Fibroblast of the conjunctiva (primary cell): ENCODE measurements at places on chromosomes 11 and 22.
A peak's percentile ranks its signal among the peaks of the same experiment; 100 is the strongest.

GRCh38 chr22:37561212-37562048 lies 1.1 kb downstream of the CDC42EP1 start:
- DNase-seq: peak; percentile 79

DNA sequence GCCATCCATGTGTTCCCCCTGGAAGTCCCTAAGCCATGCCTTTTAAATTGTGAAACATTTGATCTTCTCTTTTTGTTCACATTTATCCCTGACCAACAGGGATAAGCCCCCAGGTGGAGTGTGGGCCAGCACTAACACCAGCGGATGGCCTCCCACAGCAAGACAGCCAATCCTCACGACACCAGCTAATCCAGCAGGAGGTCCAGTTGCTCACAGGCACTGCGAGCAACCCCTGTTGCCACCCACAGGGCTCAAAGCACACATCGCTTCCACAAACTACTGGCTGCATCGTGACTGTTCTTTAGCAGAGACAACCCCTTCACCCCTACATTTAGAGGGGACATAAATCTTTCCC lies 2.0 kb downstream of the PCSK7 start:
- no peak for DNase-seq

DNA sequence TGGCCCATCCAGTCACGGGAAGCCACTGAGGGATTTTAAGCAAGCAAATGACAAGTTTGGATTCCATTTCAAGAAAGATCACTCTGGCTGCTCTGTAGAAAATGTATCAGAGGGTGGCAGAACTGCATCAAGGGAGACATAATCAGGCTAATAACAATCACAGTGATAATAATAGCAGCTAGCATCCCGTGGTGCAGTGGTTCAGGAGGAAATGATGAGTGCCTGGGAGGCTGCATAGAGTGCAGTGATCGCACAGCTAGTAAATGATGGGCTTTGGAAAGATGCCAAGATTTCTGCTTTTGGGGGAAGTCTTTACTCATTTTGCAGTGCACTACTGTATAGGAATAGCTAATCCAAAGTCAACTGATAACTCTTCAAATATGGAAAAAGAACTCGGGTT lies 35.8 kb downstream of the TNRC6B start:
- no peak for DNase-seq

DNA sequence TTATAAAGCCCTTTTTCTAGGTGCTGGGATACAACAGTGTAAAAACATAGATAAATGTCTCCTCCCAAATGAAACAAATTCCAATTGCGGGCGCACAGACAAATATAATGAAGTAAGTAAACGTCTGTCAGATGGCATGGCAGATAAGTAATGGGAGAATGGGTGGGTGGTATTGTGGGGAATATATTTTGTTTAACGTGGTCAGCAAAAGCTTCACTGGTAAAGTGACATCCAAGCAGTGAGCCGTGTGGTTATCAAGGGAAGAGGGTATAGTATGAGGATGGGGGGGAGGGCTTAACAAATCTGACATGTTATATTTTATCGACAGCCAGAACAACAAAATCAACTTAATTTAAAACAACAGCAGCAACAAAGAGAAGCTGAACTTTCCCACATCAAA lies 1.2 kb downstream of the SVIP start:
- no peak for DNase-seq

DNA sequence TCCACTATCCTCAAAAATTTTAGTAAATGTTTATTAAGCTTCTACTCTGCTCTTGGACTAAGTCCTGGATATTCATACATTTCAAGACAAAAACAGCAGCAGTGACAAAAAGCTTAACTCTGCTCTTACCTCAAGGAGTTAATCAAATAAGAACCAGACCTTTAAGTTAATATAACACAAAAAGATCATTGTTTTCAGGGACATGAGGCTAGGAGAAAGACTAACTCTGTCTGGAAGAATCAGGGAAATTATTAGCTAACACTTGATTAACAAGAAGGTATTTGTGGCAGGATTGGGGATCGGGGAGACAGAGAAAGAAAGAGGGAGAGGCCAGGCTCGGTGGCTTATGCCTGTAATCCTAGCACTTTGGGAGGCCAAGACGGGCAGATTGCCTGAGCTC lies 74.4 kb downstream of the PPP2R1B start:
- DNase-seq: no peak

DNA sequence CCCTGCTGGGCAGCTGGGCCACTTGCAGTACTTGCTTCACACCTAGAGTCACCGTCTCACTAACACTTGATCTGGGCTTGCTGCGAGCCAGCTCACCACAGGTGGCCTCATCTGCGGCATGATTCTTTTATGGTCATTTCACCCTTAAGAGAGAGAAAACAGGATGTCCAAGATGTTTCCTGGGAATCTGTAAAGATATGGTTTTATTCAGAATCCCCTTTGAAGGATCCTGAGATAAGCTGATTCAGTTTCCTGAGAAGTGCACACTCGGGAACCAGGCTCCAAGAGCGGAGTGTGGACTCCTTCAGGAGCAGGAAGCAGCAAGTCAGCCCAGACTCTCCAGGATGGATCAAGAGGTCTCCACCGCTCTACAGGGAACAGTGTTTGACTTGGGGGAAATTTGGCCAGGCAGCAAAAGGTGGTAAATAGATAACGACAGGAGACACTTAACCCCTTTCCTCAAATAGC lies 21.8 kb upstream of the TP53AIP1 start:
- no peak for DNase-seq

- no peak for DNase-seq
Observed at GRCh38 chr22:23908587-23909205, 14.5 kb downstream of the MIF start.

DNA sequence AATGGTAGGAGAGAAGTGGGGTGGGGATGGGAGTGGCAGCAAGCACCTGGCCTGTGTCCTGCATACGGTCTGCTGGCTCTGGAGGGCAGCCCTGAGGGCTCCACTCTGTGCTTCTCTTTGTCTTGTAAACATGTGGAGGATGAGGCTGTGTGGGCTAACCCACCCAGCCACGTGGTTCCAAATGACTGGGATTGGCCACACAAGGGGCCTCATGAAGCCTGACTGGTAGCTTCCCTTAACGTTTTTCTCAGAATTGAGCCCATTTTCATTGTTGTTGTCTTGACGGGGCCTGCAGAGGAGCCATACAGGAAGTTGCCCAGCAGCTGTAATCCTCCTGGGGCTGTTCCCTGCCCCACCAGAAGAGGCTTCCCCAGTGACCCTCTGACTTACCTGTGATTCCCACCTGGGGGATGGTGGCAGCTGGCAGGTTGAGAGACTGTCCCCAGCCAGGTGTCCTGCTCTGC lies 18.0 kb downstream of the DERL3 start:
- DNase-seq: no peak

DNA sequence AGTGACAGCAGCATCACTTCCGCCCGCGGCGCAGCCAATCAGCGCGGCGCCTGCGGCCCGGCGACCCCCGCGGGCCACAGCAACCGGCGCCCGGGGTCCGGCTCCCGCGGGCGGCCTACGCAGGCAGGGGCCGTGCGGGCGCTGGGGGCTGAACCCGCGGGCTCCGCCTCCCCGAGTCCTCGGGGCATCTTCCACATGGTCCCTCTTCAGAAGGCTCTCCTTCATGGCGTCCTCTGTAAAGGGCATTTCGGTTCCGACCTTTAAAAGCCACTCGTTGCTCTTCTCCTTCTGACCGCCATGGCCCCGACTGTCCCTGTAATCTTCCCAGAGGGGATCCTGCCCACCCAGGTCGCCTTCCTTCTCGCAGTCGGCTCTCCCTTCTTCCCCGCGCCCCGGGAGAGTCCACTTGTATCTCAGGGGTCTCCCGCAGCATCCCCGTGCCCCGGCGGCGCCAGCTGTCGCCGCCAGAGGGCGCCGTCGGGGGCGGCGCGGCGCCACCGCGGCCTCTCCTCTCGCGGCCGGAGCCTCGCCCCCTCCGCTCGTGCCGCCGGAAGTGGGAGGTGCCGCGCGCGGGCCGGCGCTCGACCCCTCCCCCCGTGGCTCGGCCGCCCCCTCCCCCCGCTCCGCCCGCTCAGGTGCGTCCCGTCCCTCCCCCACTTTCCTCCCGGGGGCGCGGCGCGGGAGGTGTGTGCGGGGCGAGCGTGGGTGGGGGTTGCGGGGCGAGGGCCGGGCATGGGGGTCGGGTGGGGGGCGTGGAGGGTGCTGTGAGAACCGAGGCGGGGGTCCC lies at the start of gene RNF214:
RNF214 (plus strand) TSS at position 580 of the 787 bp plus-strand sequence. CDS start 1,602 bp downstream, outside the sequence.
- DNase-seq: peak; percentile 31

GRCh38 chr11:109507836-109508561 lies 86.0 kb downstream of the C11orf87 start:
- no peak for DNase-seq

GRCh38 chr11:115580927-115581680 lies 76.9 kb upstream of the CADM1 start:
- DNase-seq: peak; percentile 3

GRCh38 chr11:127199306-127199801 lies 198.8 kb upstream of the KIRREL3 start:
- no peak for DNase-seq

- DNase-seq: no peak
Observed at GRCh38 chr11:112809429-112809828, 151.8 kb upstream of the NCAM1 start.

- DNase-seq: peak; percentile 54
Observed at GRCh38 chr11:102007567-102008437, 39.4 kb upstream of the CFAP300 start.
